Fibroblast of lung (primary cell): ENCODE measurements at places on chromosomes 5 and 9. TPM values are rescaled to one million over a fixed set of nuclear protein-coding genes. Genes with fewer than 3 reads are reported as not detected.

Gene NSMF
- polyA plus RNA-seq = 15.0 and 22.8 TPM in 2 replicates

Gene GRM6
- polyA plus RNA-seq = not detected in 2 replicates

Gene RHOBTB3
- polyA plus RNA-seq = 188 and 338 TPM in 2 replicates

Gene ABCA2
- polyA plus RNA-seq = 8.5 and 13.4 TPM in 2 replicates

Gene GRXCR2
- not detected in 2 replicates for polyA plus RNA-seq

Gene NR2F1-AS1
- polyA plus RNA-seq = 22.4 and 29.6 TPM in 2 replicates

Gene LIX1
- polyA plus RNA-seq = not detected in 2 replicates

Gene SV2C
- polyA plus RNA-seq = not detected in 2 replicates

- DNase-seq = no peak
- no peaks in the 10 kb centered on the region for H3K4me1 ChIP-seq
- no peaks in the 10 kb centered on the region for H3K27me3 ChIP-seq
- H3K27ac ChIP-seq = no peak overlapping the region
- H3K4me3 ChIP-seq = no peak overlapping the region
Measured at GRCh38 chr5:68757626-68758212, 336.1 kb upstream of the SLC30A5 start.

GRCh38 chr5:159824188-159825161, 91.8 kb upstream of the ADRA1B start:
- H3K4me1 ChIP-seq = peaks cover 8% of the 10 kb centered on the region
- no peak for DNase-seq
- no peak overlapping the region for H3K27ac ChIP-seq
- no peaks in the 10 kb centered on the region for H3K36me3 ChIP-seq

- no peaks in the 10 kb centered on the region for H3K4me1 ChIP-seq
- no peak for DNase-seq
- H3K27me3 ChIP-seq = no peaks in the 10 kb centered on the region
Measured at GRCh38 chr9:125982798-125983406, 235.7 kb downstream of the PBX3 start.

GRCh38 chr9:99401680-99402504, 179.8 kb downstream of the SEC61B start:
- peak; percentile 39 for DNase-seq
- H3K4me1 ChIP-seq = peaks cover 16% of the 10 kb centered on the region
- H3K27me3 ChIP-seq = no peaks in the 10 kb centered on the region
- no peak overlapping the region for H3K4me3 ChIP-seq
- peak overlapping the region; percentile 64 for H3K27ac ChIP-seq
- H3K36me3 ChIP-seq = no peaks in the 10 kb centered on the region

DNA sequence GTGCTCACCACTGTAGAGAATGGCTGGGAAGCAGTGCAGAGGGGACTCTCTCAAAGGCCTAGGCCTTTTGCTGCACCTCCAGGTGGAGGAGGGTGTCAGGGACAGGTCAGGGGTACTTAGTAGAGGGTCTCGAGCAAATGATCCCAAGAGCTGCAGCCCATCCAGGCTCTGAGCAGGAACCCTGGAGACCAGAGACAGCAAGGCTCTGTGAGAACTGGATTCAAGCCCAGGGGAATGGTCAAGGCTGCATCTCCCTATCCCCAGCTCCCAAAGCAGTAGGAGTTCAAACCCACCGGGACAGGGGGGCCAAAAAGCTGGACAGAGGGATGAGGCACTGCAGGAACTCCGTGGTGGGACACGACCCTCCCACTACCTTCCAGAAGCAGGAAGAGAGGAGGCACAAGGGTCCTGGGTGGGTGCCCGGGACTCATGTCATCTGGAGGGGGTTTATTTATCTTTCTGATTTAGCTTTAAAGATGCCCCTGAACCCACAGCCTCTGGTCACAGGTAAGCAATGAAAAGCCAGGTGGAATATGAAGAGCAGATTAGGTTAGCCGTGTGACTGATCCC, 124.8 kb downstream of the MVB12B start:
- DNase-seq = no peak
- no peaks in the 10 kb centered on the region for H3K27me3 ChIP-seq
- no peak overlapping the region for H3K27ac ChIP-seq
- no peaks in the 10 kb centered on the region for H3K36me3 ChIP-seq
- no peak overlapping the region for H3K4me3 ChIP-seq

DNA sequence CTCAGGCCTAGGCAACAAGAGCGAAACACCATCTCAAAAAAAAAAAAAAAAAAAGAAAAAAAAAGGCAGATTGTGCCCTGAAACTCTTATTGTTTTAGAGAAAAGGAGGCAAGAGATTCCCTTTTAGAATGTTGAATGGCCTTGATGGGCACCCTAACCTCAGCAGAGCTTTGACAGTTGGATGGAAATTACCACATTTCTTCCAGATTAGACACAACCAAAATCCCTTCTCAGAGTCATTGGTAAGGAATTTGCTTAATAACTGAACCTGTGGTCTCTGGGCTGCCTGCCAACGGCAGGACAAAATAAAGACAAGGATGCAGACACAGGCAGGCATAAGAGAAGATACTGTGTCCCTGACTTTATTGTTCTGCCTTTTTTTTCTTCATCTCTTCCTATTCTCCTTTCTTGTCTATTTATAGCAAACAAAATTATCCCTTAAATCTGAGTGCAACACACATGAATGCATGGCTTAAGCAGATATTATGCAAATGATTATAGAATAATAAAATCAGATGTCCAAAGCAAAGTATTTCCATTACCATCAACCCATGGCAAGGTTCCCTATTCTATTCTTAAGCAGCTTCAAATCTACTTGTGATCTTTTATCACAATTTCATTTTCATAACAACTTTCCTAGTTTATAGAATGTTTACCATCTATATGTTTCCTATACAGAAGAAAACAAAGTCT, 37.3 kb upstream of the TRIO start:
- peak overlapping the region; percentile 50 for H3K27ac ChIP-seq
- H3K36me3 ChIP-seq = no peaks in the 10 kb centered on the region
- peak; percentile 73 for DNase-seq

GRCh38 chr9:72292874-72293607, 72.0 kb downstream of the ZFAND5 start:
- H3K4me1 ChIP-seq = peaks cover 2% of the 10 kb centered on the region
- H3K27ac ChIP-seq = no peak overlapping the region
- DNase-seq = peak; percentile 98
- H3K36me3 ChIP-seq = no peaks in the 10 kb centered on the region

DNA sequence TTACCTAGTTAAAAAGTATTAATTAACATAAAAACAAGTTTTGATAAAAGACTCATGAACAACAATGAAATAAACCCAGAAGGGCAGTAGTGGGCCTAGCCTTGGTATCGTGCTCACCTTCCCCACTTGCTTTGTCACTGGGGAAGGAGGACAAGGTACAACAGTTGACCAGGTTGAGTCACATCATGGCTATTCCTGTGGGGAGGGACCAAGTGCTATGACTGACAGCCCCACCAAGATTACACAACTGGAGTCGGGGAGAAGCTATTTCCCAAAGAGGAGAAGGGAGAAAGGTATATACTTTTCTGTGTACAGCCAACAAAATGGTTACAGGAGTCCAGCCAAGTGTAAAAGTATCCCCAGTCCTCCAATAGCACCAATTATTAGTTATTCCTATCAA, 251.3 kb upstream of the RFX3 start:
- DNase-seq = no peak
- H3K4me1 ChIP-seq = no peaks in the 10 kb centered on the region
- H3K4me3 ChIP-seq = no peak overlapping the region
- H3K36me3 ChIP-seq = no peaks in the 10 kb centered on the region
- H3K27me3 ChIP-seq = no peaks in the 10 kb centered on the region

GRCh38 chr9:136245219-136246150, at the start of gene QSOX2:
Gene QSOX2 (minus strand): TSS chr9:136245812. CDS start chr9:136245803, 9 bp downstream.
- peaks cover 2% of the 10 kb centered on the region for H3K36me3 ChIP-seq
- peak within 1 kb of the TSS; percentile 47 for H3K27ac ChIP-seq
- H3K27me3 ChIP-seq = peaks cover 13% of the 10 kb centered on the region
- DNase-seq = peak; percentile 58
- peak within 1 kb of the TSS; percentile 84 for H3K4me3 ChIP-seq
- H3K4me1 ChIP-seq = peaks cover 4% of the 10 kb centered on the region

DNA sequence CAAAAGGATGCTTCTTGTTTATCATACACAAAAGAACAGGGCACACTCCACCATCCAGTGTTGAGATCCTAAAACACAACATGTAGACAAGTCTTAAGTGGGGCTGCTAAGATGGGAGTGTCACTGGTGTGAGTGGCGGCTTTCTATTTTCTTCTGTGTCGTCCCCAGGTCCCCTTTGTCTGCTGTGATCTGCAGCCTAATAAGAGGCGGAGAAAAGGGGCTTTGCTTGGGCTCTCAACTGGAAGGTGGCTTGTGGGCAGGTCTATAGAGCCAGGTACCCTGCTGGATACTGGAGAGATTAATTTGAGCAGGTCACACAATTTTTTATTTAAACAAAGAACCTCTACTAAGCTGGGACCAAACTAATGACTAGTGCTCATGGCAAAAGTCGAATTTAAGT, 126.1 kb upstream of the SAP30L start:
- H3K4me1 ChIP-seq = no peaks in the 10 kb centered on the region
- no peak overlapping the region for H3K4me3 ChIP-seq
- H3K27me3 ChIP-seq = no peaks in the 10 kb centered on the region
- DNase-seq = no peak

DNA sequence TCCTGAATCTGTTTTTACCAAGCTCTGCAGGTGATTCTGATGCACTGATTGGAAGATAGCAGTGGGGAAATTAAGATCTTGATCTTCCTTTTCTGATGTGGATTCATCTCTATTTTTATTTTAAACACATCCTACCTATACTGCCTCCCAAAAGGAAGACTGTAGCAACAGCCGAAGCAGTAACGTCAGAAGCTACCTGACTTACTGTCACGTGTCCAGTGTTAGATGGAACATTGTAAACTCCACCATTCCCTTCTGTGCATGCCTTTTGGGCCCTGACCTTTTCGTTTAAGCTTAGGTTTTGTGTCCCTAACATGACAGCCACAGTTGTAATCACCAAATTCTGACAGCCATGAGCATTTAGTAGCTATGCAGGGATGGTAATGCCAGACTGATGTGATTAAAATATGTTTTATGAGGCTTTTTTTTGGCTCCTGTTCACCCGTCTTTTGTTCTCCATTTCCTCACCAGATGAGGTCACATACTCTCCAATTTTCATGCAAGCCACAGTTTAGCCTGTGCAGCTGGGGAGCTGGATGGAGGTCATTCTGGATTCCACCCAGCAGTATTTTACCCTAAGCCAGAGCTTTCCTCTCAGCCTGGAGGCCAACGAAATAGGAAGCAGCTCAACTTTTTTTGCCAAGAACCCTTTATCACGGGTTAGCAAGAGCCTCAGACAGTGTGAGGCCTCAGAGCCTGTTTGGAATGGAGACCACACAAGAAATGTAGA, 15.6 kb upstream of the FOXD1 start:
- no peak overlapping the region for H3K27ac ChIP-seq
- no peaks in the 10 kb centered on the region for H3K4me1 ChIP-seq
- no peak overlapping the region for H3K4me3 ChIP-seq
- H3K36me3 ChIP-seq = no peaks in the 10 kb centered on the region
- peak; percentile 75 for DNase-seq

GRCh38 chr5:35313291-35313690, 83.0 kb upstream of the PRLR start:
- no peak overlapping the region for H3K4me3 ChIP-seq
- H3K27ac ChIP-seq = no peak overlapping the region
- H3K4me1 ChIP-seq = no peaks in the 10 kb centered on the region

- peaks cover 4% of the 10 kb centered on the region for H3K27me3 ChIP-seq
- H3K27ac ChIP-seq = no peak overlapping the region
- no peak for DNase-seq
- no peaks in the 10 kb centered on the region for H3K36me3 ChIP-seq
Measured at GRCh38 chr9:137606005-137606621, 627 bp downstream of the ARRDC1 start.

GRCh38 chr5:161481922-161482321, 64.6 kb downstream of the GABRB2 start:
- no peak overlapping the region for H3K27ac ChIP-seq
- no peaks in the 10 kb centered on the region for H3K4me1 ChIP-seq
- no peak for DNase-seq
- no peaks in the 10 kb centered on the region for H3K27me3 ChIP-seq
- no peaks in the 10 kb centered on the region for H3K36me3 ChIP-seq
- no peak overlapping the region for H3K4me3 ChIP-seq

DNA sequence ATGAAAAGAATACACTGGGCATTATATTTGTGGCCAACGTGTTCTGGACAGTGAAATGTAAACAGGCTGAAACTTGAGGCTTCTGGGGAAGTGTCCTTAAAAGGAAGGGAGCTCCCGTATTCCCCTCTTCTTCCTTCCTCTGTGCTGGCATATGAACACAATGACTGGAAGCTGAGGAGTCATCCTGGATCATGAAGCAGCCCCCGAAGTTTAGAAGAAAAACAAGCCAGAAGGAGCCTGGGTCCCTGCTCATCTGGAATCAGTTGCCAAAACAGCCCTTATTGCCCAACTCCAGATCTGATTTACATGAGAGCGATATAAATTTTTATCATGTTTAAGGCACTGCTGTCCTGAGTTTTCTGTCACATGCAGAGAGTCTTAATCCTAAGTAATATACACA, 65.4 kb upstream of the SLC1A1 start:
- DNase-seq = no peak
- H3K4me3 ChIP-seq = no peak overlapping the region
- H3K27me3 ChIP-seq = no peaks in the 10 kb centered on the region
- H3K27ac ChIP-seq = no peak overlapping the region
- H3K4me1 ChIP-seq = no peaks in the 10 kb centered on the region

DNA sequence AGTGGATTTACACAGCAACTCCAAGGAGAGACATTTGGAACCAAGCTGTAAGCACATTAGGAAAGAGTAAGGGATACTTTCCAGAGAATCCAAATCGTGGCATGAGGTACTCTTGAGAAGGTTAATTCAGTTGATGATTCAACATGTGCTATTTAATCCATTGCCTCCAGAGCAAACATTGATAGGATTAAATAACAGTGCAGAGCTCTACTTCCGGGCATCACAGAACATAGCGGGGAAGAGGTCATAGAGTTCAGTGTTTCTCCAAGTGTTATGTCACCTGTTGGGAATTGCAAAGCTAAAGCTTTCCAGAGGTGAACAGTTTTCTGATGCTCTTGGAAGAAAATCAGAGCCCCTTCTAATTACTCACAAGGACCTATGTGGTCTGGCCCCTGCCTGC, 127.5 kb downstream of the PPP2R2B start:
- no peaks in the 10 kb centered on the region for H3K27me3 ChIP-seq
- H3K4me3 ChIP-seq = no peak overlapping the region
- H3K36me3 ChIP-seq = no peaks in the 10 kb centered on the region
- no peak overlapping the region for H3K27ac ChIP-seq
- H3K4me1 ChIP-seq = no peaks in the 10 kb centered on the region

- no peak overlapping the region for H3K4me3 ChIP-seq
- no peak for DNase-seq
- no peaks in the 10 kb centered on the region for H3K27me3 ChIP-seq
- H3K36me3 ChIP-seq = no peaks in the 10 kb centered on the region
- H3K4me1 ChIP-seq = no peaks in the 10 kb centered on the region
Measured at GRCh38 chr9:108117795-108118194, 628.2 kb upstream of the KLF4 start.
